ENCODE measurements at places on chromosomes 11 and 22.

- no peak for DNase-seq
Measured at GRCh38 chr11:27159335-27159679, 118.7 kb downstream of the BBOX1 start.

- no peak for DNase-seq
Measured at GRCh38 chr11:66762088-66762487, 33.1 kb upstream of the SPTBN2 start.

DNA sequence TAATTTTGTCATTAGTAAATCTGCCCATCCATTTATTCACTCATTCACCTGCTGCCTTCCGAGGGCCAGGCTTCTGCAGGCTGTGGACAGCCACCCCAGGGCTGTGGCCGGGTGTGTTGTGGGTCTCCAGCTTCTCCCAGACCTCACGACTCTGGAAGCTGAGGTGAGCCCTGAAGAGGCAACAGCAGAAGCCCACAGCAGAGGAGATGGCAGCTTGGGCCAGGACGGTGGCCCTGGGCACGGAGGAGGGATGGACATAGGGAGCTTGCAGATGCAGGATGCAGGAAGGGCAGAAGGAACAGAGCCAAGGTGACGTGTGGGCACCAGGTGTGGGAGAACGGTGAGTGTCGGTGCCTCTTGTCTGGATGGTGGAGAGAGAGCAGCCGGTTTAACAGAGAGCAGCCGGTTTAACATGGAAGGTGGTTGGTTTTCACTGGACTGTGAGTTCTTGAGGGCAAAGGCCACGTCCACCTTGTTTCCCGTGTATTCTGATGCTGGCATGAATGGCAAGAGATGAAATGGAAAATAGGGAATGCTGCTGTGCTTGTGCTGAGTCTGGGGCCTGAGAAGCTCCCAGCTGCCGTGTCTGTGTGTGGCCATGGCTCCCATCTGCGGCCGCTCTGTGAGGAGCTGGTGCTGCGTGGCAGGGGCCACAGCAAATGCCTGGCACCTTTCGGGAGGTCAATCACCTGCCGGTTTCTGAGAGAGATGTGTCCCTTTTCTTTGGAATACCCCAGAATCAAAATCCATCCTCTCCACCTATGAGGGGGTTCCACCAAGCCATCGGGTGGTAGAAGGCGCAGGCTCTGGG, 669.9 kb downstream of the BRD1 start:
- DNase-seq = no peak

DNA sequence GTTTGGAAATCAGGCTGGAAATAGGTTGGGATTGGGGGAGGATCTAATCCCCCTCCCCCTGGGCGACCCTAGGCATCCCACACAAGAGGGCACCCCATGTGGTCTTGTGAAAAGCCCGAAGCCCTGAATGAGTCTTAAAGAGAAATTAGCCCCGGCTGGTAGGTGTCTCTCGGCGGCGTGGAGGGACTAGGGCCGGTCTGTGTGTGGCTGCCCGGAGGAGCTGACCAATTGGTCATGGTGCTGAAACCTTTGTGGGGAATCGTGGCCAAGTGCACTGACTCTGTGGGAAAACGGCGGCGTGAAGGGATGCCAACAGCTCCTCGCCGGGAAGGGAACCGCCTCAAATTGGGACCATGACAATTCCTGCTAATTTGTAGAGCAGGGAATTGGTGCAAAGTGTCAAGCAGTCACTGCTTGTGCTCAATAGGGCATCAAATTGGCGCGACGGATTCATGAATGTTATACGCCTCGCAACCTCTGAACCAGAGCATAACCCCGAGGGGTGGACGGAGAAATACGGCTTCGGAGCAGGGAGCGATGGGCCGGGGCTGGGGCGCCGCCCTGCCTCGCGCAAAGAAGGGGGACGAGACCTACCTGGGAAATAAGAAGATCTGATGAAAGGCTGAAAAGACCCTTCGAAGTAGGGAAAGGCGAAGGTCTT, 1.5 kb downstream of the DBX1 start:
- DNase-seq = no peak

DNA sequence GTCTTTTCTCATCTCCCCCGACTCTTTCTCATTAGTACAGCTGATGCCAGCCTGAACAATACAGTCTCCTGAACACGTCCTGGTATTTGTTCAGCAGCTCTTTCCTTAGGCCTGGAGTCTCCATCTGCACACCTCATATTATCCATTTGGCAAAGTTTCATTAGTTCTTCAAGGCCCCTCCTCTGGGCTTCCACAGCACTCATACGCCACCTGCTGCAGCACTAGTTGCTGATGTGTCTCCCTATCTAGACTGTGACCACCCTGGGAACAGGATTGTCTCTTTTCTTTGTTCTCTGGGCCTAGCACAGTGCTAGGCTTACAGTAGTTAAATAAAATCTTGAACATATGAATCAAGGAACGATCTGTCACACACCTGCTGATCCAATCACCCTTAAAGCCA, 17.2 kb downstream of the DCHS1 start:
- DNase-seq = no peak

GRCh38 chr11:121696177-121696871, 243.6 kb upstream of the SORL1-AS1 start:
- DNase-seq = no peak

- no peak for DNase-seq
Measured at GRCh38 chr22:46043339-46043738, 66.4 kb upstream of the WNT7B start.
